ENCODE measurements at places on chromosomes 4 and X.

- DNase-seq = no peak
These were observed 210.4 kb downstream of the SPRY1 start for GRCh38 chr4:123606946-123607542.

DNA sequence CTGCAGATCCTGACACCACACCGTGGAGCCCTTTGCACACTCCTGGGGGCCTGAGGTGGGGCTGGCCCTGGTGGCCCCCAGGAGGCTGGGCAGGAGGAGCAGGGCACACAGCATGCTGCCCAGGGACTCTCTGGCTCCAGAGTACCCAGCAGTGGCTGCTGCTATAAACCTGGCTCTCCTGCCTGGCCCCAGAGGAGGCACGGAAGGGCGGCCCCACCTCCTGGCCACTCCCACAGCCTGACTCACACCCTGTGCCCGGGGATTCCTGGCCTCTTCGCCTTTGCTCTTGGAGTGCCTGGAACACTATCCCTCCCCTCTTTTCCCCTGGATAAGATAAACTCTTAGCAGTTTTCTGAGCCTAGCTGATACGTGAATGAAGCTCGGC, at the start of gene PSAPL1:
PSAPL1 (minus strand) TSS at position 165 of the 385 bp plus-strand sequence; CDS start at position 114, 51 bp downstream.
- DNase-seq = no peak

DNA sequence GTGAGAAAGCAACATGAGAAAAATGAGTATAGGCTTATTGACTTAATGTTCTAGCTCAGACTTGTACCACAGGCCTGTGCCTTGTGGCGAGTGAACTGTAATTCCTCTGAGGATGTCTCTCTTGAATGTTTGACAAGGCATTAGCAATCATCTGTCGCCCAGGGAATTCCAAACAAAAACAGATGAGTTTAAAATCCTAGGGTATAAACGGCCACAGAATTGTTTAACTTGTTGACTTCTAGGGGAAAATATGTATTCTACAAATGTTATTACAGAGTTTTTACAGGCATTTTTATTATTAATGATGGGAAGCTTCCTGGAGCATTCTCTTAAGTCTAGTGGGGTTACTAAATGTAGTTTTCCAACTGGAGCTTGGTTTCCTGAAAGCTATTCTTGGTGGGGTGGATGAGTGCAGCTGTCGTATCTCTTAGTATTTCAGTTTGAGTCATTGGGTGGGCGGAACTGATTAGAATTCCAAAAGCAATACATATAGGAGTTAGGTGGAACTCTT, 40.6 kb downstream of the ARHGAP10 start:
- DNase-seq = no peak

GRCh38 chr4:10295301-10295700, 161.9 kb downstream of the ZNF518B start:
- no peak for DNase-seq

DNA sequence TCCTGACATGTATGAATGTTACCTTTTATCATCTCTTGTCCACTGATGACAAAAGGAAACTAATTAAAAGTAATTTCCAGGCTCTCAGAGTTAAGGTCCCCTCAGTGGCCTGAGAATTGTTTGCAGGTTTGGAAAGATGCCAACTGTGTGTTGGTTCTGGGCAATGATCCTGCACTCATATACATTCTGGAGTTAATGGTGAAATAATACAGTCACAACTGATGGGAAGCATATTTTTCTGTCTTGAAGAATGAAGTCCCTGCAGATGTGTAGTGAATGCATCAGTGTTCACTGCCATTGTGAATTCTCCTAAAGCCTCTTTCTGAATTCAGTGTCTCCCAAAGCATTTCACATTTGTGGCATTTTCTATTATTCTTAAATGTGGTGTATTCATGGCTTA, 238.1 kb upstream of the PPP1R2C start:
- no peak for DNase-seq

DNA sequence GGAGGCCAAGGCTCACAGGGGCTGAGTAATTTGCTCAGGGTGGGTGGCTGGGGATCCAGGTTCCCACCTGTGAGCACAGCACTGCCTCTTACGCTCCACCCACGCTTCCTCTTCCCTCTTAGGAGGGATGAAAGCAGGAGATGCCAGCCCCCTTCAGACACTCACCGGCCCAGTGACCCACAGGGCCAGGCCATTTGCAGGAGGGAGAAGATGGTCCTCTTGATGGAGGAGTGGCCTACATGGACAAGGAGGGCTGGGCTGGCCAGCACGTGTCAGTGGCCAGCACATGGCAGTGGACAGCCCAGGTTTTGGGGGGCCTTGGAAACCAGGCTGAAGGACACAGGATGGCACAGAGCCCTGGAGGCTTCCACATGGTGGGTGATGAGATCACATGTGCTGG, 108.1 kb upstream of the PSAPL1 start:
- DNase-seq = no peak
